CD4-positive, alpha-beta T cell treated with Interleukin-6 for 4 hours (primary cell): ENCODE measurements at places on chromosomes 11 and 22.

DNA sequence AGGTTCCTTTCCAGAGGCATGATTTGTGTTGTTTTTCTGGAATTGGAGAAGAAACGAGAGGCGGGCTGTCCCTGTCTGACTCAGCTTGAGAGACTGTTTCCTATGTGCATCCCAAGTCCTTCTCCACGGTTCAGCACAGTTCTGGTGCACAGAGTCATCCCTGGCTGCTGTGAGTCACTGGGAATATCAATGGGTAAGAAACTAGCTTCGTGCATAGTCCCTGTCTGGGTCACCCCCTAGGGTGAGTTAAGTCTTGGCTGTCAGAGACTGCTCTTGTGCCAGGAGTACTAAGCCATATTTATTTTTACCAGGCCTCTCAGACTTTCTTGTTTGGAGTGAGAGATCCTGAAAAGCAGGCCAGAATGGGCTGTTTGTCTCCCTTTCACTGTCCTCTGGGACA lies 2.4 kb upstream of the LRP4 start:
- no peak for DNase-seq

DNA sequence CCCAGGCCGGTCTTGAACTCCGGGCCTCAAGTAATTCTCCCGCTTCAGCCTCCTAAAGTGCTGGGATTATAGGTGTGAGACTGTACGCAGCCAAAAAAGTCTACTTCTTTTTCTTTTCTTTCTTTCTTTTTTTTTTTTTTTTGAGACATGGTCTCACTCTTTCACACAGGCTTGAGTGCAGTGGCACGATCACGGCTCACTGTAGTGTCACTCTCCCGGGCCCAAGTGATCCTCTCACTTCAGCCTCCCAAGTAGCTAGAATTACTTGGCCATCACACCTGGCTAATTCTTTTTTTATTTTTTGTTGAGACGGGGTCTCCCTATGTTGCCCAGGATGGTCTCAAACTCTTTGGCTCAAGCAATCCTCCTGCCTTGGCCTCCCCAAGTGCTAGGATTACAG lies 3.6 kb upstream of the UBE2L3 start:
- no peak for DNase-seq

DNA sequence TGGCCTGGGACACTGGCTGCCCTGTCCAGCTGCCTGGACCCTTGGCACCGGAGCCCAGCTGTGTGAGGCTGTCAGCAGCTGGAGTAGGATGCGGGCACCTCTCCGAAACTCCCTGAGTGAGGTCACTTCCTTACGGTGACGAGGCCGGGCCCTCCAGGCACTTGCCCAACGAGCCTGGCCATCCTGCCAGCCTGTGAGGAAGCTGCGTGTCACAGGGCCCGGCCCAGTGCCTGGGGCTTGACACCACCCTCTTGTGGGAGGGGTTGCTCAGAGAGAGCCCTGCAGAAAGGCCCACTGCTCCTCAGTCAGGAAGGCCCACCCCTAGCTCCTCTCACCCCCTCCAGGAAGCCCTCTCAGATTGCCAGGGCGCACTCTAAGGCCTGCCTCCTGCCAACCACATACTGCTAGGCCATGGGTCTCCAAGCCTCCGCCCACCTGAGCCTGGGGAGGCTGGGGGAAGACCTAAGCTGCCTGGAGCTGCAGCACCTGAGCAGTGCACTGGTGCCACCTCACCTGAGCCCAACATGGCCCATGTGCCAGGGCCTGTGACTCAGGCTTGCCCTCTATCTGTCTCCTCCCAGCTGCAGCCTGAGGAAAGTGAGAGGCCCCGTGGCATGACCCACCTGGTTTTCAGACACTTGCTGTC lies 4.3 kb upstream of the PHLDA2 start:
- peak; percentile 41 for DNase-seq

- DNase-seq = no peak
These were observed 79.3 kb upstream of the SUSD2 start for GRCh38 chr22:24101966-24102365.

- no peak for DNase-seq
These were observed 15.9 kb downstream of the RFPL1 start for GRCh38 chr22:29454276-29454675.

DNA sequence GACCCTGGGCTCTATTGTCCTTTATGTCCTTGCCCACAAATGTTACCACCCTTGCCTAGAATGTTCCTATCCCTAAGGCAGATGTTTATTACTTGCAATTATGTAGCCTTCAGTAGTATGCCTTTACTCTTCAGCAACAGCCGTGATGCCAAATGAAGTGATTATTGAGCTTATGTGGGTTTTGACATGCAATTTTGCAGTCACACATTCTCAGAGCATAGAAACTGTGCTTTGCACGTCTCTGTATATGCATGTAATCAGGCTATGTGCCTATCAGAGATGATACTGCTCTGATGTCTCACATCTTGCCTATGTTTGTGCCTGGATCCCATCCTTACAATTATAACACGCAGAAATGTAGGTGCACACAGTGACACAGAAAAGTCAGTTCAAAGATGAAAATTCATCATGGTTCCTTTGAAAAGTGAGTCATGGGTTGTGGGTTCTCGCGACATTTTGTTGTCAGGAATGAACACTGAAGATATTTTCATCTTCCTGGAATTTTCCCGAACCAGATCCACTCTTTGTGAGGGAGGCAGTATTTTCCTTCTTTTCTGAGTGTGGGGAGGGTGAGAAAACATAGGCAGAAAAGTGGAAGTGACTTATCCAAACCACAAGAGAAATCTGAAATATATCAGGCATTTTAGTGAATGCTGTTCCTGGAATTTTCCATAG lies 81.1 kb downstream of the BMAL1 start:
- no peak for DNase-seq

DNA sequence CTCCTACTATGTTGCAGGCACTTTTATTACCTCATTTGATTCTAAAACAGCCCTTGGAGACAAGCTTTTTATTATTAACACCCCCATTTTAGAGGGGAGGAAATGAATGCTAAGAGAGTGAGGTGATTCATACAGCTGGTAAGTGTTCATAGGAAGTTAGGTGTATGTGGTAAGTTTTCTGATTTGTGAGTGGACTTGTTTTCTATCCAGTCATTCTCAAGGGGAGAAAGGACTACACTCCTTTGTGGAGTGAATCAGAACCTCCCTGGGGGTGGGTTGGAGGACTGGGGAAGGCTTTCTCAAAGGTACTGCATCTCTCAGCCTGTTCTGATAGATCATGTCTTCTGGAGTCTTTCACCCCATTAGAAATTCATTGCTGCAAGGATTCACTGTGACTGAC lies 23.5 kb downstream of the PKNOX2 start:
- no peak for DNase-seq

GRCh38 chr11:65538915-65539743 lies 14.2 kb downstream of the SCYL1 start:
- DNase-seq = no peak

GRCh38 chr11:2587976-2588748 lies 111.6 kb downstream of the KCNQ1OT1 start:
- no peak for DNase-seq

- no peak for DNase-seq
These were observed 11.4 kb downstream of the SLC5A12 start for GRCh38 chr11:26710489-26710888.

DNA sequence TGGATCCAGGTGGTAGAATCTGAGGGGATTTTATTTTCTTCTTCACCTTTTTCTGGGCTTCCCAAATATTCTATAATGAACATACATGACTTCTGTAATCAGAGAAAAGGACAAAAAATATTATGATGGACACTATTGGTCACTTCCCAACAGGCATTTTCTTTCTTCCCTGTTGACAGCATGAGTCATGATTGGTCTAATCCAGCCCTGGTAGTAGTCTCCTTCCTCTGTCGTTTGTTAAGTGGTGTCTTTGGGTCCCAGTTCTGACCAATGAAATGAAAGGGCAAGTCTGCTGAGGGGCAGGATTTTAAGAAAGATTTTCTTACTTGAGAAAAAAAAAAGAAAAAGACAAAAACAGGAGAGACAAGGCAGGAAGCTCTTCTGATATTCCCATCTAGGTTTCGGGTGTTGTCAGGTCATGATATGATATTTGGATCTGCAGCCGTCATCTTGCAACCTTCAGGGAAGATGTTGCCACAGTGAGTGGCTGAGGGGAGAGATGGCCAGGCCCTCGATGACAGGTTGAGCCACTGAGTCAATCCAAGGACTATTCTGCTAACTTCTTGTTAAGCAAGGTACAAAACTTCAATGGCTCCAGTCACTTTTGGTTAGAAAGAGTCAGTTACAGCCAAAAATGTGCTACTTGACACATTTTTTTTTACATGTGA lies 23.3 kb upstream of the PLEKHB1 start:
- DNase-seq = no peak
